Activated CD4-positive, alpha-beta T cell treated with anti-CD3 and anti-CD28 coated beads, Interleukin-10, Interleukin-2, amounts not matched to agents 100 ng/mL and 50 ng/mL, durations not matched to agents 16 hours and 8 hours (primary cell): ENCODE measurements at places on chromosomes 13 and 19.

DNA sequence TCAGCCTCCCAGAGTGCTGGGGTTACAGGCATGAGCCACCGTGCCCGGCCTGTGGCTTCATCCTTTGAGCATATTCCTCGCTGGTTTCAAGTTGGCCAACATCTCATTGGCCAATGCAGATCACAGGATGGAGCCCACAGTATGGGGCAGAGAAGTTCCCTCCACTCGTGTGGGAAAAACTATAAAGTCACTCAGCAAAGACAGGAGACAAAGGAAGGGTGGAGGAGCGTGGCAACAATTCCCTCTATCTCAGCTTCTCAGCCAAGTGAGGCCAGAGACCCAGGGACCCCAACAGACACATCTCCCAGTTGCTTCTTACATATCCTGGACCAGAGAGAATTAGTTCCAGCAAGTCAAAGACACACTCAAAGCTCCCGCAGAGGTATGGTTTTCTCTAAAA lies 184.6 kb upstream of the SOX1 start:
- DNase-seq: no peak

DNA sequence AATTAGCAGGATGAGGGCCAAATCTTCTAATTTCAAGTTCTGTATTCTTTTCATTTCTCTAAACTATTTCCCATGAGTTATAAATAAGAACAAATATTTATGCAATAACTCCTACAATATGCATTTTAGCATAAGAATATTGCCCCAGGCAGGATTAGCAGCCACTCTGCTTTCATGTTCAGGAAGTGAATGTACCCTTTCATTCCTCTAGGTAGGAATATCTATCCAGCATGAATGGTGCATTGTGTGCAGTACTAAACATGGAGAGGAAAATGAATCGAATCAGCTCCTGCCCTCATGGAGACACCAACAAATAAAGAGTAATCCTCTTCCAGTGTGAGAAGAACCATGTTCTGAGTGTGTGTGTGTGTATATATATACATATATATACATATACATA lies 41.0 kb downstream of the LHFPL6 start:
- DNase-seq: no peak

GRCh38 chr19:15328312-15328711 lies 4.0 kb downstream of the BRD4 start:
- no peak for DNase-seq

GRCh38 chr13:112616586-112617362 lies 28.8 kb upstream of the TUBGCP3 start:
- DNase-seq: peak; percentile 47

DNA sequence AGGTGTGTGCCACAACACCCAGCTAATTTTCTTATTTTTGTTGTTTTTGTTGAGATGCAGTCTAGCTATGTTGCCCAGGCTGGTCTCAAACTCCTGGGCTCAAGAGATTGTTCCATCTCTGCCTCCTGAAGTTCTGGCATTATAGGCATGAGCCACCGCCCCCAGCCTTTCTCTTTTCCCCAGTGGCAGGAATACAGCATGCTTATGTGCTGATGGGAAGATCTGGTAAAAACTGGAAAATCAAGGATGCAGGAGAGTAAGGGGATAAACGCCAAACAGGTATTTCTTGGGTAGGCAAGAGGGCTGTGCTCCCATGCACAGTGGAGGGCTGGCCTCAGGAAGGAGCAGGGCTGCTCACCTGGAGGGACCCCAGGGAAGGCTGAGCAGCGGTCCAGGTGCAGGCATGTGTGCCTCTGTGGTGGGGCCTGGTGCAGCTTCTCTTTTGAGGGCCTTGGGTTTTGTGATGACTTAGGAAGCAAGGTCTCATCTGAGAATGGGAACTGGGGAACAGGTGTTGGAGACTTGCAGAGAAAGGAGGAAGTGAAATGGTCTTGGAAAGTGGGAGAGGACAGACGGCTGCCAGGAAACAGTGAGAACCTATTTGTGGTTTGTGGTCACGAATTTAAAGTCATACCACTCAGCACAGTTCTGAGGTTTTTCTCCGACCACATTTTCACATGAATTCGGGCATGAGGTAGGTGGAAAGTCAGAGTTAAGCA lies 106.5 kb downstream of the TEX26 start:
- DNase-seq: peak; percentile 85

DNA sequence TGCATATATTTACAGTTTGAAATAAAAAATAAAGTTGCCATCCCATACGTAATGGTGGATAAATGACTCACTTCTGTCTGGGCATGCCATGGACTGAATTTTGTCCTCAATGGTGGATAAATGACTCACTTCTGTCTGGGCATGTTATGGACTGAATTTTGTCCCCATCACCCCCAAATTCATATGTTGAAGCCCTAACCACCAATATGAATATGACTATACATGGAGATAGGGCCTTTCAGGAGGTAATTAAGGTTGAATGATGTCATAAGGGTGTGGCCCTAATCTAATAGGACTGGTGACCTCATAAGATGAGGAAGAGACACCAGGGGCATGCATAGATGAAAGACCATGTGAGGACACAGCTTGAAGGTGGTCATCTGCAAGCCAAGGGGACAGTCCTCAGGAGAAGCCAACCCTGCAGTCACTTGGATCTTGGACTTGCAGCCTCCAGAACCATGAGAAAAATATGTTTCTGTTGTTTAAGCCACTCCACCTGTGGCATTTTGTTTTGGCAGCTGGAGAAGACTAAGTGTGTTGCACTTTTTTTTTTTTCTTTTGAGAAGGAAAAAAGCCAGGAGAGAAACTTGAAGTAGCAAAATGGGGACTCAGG lies 41.8 kb downstream of the RFC3 start:
- peak; percentile 2 for DNase-seq

GRCh38 chr19:29119590-29119989 lies 93.4 kb downstream of the UQCRFS1 start:
- DNase-seq: no peak

DNA sequence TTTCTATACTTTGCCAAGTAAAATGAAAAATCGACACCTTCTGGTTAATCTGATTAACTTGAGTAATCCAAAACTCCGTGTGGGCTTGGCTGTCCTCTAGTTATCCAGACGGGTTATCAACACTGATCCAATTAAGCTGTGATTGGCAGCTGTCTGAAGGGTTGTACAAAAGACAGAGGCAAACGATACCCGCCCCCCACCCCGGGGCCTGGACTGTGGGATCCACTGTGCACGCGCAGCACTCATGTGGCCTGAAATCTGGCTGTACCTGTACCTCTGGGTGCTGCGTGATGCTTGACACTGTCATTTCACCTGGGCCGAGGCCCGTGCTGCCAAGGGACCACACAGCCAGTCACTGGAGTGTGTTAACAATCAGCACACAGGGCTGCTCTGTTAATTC lies 53.5 kb downstream of the COL4A2 start:
- DNase-seq: no peak

- no peak for DNase-seq
These were observed 5.7 kb downstream of the WDR62 start for GRCh38 chr19:36060430-36060829.

- no peak for DNase-seq
These were observed 2.9 kb downstream of the RASIP1 start for GRCh38 chr19:48737360-48737998.

GRCh38 chr13:75763512-75763911 lies 127.4 kb downstream of the LMO7 start:
- no peak for DNase-seq
